ENCODE measurements at places on chromosomes 13 and 19. TPM values are rescaled to one million over a fixed set of nuclear protein-coding genes. Genes with fewer than 3 reads are reported as not detected.

Gene MFSD12
- 42.3 TPM for total RNA-seq

Gene SLITRK5
- total RNA-seq = not detected

Gene FAM216B
- not detected for total RNA-seq

Gene OVOL3
- not detected for total RNA-seq

Gene IGFL2
- total RNA-seq = not detected

Gene IGFL4
- total RNA-seq = not detected

Gene APLP1
- total RNA-seq = not detected

Gene PRPF31
- total RNA-seq = 66.8 TPM

Gene MUC16
- 0.14 TPM for total RNA-seq

Data from CD8-positive, alpha-beta T cell (primary cell).